ENCODE measurements at places on chromosomes 16 and 17.

GRCh38 chr16:54932021-54932660 lies 1.5 kb downstream of the IRX5 start:
- DNase-seq, result no peak

DNA sequence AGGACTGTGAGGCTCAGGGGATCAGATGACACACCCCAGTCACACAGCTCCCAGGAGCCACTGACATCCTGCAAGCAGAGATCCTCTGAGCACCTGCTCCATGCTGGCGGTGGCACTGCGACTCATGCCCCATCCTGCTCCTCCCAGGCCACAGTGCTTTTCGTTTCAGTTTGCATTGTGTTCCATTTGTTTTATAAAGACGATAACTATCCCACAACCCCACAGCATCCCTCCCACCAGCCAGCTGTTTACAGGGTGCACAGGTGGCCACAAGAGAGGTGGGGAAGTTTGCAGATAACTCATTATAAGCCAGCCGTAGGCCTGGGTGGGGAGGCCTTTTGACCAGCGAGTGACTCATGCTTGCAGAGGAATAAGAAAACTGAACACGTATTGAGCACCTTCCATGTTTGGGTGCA lies 28.2 kb downstream of the BCO1 start:
- DNase-seq, result no peak

- DNase-seq, result no peak
Measured at GRCh38 chr17:35807371-35808144, 1.7 kb upstream of the TAF15 start.

- peak; percentile 44 for DNase-seq
Measured at GRCh38 chr17:38867179-38867967, 2.5 kb upstream of the LASP1 start.

DNA sequence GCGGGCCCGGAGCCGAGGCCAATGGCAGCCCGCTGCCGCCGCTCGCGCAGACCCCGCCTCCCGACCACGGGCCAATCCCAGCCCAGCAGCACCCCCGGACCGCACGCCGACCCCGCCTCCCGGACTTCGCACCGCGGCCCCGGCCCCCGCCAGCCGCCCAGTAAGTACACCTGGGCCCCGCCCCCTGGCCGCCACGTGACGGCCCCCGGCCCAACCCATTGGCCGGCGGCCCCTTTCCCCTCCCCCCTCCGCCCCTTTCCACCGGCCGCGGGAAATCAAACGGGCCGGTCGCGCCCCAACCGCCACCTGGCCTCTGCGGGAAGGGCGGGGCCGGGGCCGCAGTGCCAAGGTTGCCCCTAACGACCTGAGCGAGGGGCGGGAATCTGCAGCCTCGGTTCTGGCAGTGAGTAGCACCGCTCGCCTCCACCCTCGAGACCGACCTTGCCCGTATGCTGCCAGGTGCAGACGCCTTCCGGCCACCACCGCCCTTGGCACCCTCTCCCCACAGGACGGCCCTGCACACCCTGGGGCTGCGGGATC lies at the start of gene YBX2:
Gene YBX2 (minus strand): TSS at position 26 of the 540 bp plus-strand sequence. CDS start 139 bp downstream, outside the sequence.
- peak; percentile 40 for DNase-seq

DNA sequence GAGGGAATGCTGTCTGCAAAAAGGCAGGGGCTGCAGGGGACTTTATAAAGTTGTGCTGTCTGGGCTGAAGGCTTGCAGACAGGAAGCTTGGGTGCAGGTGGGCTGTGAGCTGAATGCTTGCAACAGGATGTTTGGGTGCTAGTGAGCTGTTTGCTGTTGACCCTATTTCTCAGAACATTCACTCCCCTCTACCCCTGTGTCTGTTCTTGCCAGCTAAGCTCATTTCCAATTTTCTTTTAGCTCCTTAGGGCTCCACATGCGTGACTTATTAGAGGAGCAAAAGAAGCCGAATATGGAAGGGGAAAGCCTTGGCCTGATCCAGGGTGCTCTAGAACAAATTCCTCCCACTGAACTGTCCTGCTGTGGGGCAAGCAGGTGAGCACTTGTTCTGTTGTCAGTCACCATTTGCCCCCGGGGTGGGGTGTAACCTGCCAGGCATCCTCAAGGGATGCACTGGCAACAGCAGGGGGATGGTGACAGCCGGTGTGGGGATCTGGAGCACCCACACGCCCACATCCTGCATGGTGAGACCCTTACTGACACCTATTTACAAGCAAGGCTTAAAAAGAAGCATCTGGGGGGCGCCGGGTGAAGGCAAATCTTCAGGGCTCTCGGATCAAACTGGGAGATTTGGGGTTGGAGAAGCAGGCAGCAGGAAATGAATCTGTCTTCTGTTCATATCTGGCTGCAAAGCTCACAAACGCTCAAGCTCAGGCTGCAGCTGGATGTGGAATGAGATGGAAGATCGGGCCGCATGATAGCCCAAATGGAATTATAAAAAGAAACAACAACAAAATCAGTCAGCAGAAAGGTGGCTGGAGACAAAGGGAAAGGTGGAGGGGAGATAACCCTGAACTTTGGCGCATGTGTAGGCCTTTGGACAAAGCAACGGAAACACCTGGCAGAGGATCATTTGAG lies 21.1 kb upstream of the NUP93 start:
- DNase-seq, result no peak

DNA sequence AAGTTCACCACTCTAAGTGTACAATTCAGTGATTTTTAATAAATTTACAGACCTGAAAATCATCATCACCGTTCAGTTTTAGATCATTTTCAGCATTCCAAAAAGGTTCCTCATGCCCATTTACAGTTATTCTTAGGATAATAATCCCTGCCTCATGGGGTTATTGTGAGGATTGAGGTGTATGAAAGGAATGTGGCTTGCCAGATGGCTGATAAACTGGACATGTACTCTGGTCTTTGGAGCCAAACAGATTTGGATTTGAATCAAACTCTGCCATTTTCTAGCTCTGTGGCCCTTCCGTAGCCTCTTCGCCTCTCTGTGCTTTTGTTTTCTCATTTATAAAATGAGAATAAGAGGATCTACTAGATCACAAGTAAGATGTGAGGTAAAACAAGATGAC lies 53.9 kb upstream of the GPRC5B start:
- DNase-seq, result no peak
